ENCODE measurements at places on chromosomes 16 and 17.

DNA sequence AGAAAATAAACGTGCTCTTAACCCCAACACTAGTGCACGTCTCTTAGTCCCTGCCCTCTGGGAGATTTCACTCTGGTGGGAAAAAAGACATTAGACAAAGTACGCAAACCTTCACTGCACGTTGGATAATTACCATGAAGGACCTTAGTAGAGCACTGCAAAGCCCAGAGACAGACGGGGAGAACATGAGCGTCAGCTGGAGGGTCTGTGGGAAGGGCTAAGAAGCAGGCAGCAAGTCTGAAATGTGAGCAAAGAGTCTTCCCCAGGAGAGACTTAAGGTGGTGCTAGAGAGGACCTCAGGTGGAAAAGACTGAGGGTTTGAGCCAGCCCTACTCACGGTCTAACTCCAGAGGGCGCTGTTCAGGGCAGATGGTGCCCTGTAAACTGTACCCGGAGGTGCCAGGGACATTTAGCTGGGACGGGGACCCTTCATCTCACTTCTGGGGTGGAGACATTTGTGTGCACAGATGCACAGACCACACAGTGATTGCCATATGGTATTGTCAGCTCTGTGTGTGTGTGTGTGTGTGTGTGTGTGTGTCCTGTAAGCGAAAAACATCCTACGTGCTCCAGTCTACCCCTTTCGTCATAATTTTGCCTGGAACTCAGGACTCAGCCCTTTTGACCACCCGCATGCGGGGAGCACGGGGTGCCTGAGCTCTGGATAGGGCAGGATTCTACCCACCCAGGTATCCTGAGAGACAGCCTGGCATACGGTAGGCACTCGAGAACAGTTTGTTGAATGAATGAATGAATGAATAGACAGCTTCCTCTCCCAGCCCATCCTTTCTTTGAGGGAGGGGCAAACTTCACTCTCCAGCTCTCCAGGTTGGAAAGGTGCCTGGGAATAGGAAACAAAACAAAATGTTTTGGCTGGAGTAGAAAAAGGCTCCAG, 10.1 kb upstream of the STAC2 start:
- DNase-seq: peak; percentile 51

- DNase-seq: peak; percentile 30
Measured at GRCh38 chr17:77460514-77461046, 319.8 kb downstream of the SEC14L1 start.

DNA sequence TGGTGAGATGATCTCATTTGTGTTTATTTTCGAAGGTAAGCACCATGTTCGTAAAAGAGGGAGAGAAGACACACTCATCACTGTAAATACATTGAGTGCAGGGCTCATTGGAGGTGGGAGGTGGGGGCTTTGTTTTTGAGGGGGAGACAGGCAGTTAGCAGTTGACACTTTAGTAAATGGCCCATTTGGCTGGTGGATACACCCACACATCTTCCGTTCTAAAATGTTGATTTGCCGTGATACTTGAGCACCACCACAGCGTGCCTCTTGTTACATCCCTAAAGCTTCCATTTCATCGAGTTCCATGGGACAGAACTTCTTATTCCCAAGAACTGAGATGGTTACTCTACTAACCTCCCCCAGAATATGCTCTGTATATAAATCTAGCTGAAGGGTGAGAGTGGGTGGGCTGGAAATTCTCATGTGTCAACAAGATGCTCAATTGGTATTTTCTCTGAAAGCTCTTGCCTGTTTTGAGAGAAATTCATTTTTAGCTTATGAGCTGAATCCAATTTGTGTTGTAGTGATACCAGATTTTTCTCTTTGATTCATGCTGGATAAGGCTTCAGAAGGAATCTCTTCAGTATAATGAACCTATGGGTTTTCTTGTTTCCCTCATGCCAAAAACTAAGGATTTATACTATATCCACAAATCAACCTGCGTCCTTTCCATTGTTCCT, 314.3 kb downstream of the RBFOX1 start:
- no peak for DNase-seq

DNA sequence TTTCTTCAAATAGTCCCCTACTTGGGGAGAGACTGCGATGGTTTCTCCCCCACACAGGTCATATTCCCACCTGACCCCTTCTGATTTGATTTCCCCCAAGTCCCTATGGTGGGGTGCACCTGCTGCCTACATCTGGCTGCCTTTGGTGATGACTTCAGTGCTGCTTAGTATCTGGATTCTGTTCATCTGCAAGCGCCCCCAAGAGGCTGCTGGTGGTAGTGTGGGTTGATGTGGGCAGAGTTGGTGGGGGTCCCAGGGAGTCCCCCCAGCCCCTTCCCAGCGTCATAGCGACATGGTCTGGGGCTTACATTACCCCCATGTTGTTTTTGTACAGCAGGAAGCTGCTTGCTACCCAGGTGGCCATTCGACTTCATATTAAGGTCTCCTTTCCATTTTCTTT, 99.2 kb downstream of the NTN1 start:
- DNase-seq: no peak

DNA sequence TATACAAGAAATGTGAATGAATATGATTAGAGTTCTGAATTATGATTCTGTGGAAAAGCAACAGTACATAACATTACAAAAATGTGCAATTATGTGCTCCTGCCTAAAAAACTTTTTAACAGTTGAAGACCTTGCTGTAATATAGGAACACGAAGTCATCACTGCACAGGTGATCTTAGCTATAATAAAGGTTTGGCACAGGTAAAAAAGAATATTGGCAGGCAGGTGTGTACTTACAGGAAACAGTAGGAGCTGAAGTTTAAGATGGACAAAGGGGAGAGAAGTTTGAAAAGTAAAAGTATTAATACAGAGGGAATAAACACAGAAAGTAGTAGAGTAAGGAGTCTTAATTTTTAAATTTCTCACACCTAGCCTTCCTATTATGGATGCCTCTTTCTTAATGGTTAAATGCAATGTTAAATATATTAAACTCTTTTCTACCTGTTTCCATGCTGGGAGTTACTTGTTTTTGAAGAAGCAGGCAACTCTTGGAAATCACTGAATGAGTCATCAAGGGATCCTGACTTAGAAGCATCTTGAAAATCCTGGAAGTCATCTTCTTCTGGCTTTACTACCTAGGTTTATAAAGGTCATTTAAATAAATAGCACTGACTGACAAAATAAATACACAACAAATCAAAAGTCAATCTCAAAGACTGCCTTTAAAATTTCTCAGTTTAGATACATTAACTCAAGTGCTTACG, 40.7 kb downstream of the SYNRG start:
- DNase-seq: no peak

- no peak for DNase-seq
Measured at GRCh38 chr16:56269811-56270684, 78.8 kb downstream of the GNAO1 start.

- no peak for DNase-seq
Measured at GRCh38 chr16:47829850-47830600, 325.8 kb downstream of the ABCC12 start.

DNA sequence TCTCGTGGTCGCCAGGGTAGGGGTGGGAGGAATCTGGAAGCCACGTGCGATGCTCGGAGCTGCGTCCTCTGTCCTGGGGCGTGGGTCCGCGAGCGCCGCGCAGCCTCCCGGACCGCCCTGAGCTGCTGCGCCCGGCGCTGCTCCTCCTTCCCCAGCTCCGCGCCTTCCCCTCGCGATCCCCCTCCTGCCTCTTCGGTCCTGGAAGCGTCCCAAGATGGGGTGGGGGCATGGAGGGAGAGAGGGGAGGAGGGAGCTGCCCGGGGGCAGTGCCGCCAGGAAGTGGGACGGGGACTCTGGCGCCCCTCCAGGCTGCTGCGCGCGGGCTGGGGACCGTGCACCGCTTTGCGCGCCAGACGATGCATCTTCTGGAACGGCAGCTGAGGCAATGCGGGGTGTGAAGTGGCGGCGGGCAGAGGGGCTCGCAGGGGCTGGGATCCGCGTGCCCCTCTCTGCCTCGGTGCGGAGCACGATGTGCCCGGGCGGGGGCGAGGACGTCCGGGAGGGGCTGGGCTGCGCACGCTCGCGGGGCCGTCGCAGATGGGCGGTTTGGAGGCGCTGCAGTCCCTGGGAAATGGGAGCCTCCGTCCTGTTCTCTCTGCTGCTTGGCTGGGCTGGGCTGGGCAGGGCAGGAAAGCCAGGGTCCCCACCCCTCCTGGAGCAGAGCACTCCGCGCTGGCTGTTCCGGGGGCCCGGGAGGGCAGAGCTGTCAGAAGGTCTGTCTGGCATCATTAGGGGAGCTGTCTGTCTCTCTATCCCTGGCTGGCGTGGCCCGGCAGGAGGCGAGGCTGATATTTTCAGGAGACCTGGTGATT, 388.0 kb downstream of the SEC14L1 start:
- no peak for DNase-seq

GRCh38 chr16:46836534-46837530, 5.9 kb upstream of the C16orf87 start:
- DNase-seq: no peak

- DNase-seq: no peak
Measured at GRCh38 chr17:77746896-77747554, 211.5 kb upstream of the TNRC6C start.

GRCh38 chr17:80272366-80272765, 11.7 kb downstream of the RNF213 start:
- DNase-seq: no peak

DNA sequence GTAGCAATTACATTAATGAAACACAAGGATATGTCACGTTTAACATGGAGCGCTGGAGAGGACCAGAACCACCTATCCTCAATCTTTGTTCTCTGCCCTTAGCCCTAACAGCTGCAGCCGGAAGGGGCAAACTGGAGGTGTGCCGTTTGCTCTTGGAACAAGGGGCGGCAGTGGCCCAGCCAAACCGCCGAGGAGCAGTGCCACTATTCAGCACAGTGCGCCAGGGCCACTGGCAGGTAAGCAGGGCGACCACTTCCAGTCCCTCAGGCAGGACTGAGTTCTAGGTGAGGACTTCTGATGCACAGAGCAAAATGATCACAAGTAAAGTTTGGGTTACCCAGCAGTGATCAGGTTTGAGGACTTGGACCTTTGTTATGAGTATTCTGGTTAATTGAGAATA, 41.1 kb downstream of the CYB561 start:
- DNase-seq: no peak

GRCh38 chr16:84544031-84544773, 39.7 kb upstream of the MEAK7 start:
- DNase-seq: peak; percentile 6

GRCh38 chr16:68362262-68362913, 51.6 kb downstream of the PRMT7 start:
- no peak for DNase-seq

GRCh38 chr17:73640691-73641090, 3.6 kb downstream of the SDK2 start:
- DNase-seq: no peak

DNA sequence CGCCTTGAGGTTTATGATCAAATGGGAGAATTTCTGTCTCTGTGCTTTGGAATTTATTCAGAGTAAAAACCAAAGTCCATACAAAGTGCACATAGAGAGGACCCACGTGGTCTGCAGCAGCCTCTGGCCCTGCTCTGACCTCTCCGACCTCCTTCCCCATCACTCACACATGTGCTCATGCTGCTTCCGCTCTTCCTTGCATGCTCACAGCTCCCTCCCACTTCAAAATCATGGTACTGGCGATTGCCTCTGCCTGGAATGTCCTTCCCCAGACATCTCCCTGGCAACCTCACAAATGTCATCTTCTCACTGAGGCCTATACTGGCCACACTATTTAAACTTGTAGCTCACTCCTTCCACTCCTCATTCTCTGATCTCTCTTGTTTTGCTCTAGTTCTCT, 418.0 kb downstream of the CA10 start:
- no peak for DNase-seq

GRCh38 chr16:50038756-50039529, 13.9 kb downstream of the CNEP1R1 start:
- DNase-seq: no peak

DNA sequence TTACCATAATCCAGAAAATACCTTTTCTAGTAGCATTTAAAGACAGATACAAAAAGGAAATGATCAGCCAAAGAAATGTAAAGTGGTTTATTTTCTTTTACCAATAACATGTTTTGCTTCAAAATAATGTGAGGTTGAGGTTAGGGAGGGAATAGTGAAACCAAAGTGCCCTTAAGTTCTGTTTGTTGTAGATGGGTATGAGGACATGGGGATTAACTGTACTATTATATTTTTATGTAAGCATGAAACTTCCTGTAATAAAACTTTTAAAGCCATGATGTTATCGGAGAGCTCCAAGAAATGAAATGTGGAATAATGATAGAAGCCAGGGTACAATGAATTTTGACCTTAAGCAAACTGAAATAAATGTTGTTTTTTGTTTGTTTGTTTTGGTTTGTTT, 9.9 kb downstream of the C16orf46 start:
- DNase-seq: no peak

DNA sequence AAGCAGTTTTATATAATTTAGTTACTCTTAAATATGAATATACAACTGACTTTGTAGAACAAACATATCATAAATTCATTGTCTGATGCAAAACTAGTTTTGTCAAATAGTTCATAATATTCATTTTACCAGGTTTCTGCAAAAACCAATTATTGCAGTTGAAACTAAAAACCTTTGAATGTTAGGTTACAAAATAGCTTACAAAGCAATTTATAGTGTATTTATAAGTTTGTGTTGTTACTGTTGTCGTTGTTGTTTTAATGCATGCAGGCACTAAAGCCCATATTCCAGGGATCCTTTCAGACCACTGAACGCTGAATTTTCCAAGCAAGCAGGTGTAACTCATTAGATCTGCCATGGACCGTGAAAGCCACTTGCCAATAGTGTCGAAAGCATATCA, 427.6 kb downstream of the ZFHX3 start:
- no peak for DNase-seq

DNA sequence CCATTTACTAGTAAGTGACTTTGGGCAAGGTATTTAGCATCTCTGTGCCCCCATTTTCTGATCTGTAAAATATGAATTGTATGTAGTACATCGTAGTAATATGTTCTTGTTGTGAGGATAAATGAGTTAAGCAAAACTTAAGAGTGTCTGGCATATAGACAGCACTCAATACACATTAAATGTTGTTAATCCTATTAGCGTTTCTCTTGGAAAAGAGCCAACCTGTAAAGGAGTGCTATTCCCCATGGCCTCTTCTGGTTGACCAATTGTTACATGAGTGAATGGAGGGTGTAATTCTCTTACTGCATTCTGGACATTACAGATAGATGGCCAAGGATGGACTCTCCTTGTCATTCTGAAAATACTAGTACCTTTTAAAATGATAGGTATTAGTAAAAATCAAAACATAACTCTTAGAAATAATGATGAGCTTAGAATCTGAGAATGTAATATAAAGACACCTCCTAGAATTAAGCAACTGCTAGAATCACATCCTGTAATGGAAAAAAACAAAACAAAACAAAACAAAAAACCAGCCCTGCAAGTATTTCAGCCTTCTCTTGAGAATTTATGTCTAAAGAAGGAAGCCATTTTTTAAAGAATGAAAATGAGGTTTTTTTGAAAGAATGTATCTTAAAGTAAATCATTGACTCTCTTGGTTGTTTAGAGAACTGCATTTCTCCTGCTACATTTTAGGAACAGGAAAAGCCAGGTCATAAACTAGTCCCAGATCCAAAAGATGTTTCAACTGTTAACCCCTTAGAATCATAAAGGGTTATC, 30.5 kb downstream of the IQCK start:
- DNase-seq: no peak

- DNase-seq: no peak
Measured at GRCh38 chr17:59754552-59754951, 47.1 kb downstream of the VMP1 start.

All from stimulated activated naive CD4-positive, alpha-beta T cell (primary cell).